ENCODE measurements at places on chromosomes 3 and 15. TPM values are rescaled to one million over a fixed set of nuclear protein-coding genes. Genes with fewer than 3 reads are reported as not detected.

GRCh38 chr15:89783111-89783860 is 7.2 kb downstream of the MESP2 start:
- DNase-seq = no peak

GRCh38 chr3:31010491-31010890 is 116.0 kb upstream of the GADL1 start:
- no peak for DNase-seq

- no peak for DNase-seq
These were observed 204.2 kb upstream of the LRRN1 start for GRCh38 chr3:3594986-3595385.

- DNase-seq = no peak
These were observed 17.4 kb upstream of the KCNMB2 start for GRCh38 chr3:178518660-178519396.

DNA sequence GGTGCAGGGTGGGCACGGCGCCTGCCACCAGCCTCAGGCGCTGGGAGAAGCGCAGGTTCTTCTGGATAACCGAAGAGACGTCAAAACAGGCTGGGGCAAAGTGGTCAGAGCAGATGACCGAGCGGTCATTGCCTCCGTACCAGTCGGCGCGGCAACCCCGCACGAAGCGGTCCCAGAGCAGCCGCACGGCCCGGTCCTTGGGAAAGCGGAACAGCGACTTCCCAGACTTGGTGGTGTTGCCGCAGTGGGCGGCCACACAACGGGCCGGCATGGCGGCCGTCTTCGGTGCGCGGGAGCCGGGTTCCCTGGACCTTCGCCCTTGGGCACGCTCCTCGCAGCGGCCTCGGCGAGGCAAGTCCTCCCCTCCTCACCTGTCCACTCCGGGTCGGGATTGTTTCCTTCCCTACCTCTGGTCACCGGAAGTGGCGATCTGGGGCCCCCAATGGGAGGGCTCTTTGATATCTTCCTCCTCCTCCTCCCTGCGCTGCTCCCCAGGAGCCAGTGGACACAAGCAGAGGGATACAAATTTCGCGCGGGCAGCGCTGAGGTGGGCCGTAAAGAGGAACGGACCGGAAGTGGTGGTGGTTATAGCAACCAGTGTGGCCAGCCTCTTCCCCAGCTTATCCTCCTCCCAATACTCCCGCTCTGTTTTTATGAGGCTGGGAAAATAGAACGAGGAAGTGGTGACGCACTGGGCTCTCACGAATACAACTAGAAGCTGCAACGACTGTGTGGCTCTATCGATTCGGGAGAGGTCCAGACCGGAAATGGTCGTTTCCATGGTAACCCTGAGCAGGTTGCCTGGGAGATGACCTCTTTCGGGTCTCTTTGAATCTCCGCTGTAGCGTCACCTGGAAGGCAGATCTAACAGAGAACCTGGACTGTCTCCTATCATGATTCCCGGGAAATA is at the start of the genes LRRC49 and THAP10:
LRRC49 (plus strand) TSS at position 825 of the 910 bp plus-strand sequence; CDS start at position 894, 69 bp downstream.
THAP10 (minus strand) TSS at position 432 of the 910 bp plus-strand sequence; CDS start at position 271, 161 bp downstream.
- DNase-seq = peak; percentile 96

DNA sequence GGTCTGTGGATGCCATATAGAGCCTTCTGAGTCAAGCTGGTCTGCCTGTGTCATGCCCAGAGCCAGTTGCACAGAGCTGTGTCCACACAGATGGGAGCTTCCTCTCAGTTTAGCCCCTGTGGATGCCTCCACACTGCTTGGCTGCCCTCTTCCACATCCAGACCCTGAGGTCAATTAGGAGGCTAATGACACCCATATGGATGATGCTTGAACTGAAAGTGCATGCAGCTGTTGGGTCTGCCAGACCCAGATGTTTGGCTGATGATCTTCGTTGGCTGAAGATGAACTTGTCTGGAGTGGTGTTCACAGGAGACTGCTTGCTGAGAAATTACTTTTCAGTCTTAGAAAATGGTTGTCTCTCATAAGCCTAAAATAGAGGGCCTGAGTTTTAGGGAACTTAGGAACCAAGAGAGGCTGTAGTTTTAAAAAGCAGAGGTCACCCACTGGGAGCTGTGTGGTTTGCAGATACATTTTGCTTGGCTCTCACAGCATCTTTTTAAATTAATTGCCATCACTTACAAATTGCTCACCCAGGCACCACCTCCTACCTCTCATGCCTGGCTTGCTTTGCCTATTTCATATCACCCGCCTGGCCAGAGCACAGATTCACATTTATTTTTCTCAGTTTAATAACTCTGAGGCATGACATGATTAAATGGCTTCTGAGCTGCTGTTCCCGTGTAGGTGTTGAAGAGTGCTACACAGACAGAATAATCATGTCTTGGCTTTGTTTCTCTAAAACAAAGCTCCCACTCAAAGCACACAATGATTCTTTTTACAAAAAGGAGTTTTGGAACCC is 176.1 kb downstream of the MINAR1 start:
- DNase-seq = no peak

DNA sequence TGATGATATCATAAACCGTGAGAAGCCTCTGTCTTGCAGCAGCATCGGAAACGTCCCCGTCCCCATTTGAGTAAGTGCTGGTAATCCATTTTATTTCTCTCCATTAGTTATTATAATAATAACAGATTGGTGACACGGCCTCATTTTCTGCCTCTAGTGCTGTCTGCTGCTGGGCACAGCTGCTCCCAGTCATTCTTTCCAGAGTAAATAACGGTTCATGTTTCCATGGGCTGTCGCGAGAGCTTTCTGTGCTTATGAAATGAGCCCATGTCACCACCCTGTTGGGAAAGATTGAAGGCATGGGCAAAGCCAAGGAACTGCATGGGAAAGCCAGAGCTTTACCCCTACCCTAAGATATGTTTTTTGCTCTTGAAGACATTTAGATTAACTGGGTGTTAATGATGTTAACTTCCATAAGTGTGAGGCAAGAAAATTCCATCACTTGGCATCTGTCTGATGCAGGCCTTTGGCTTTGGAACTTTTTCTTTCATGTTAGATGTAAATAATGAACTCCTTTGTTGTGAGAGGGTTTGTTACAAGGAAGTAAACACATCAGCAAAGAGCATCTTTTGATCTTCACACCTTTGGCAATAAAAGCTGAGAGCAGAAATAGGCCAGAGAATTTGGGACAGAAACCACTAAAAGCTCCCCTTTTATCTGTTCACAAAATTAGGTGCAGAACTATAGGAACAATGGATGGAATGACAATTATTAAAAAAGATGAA is 141.8 kb downstream of the FILIP1L start:
- DNase-seq = no peak

DNA sequence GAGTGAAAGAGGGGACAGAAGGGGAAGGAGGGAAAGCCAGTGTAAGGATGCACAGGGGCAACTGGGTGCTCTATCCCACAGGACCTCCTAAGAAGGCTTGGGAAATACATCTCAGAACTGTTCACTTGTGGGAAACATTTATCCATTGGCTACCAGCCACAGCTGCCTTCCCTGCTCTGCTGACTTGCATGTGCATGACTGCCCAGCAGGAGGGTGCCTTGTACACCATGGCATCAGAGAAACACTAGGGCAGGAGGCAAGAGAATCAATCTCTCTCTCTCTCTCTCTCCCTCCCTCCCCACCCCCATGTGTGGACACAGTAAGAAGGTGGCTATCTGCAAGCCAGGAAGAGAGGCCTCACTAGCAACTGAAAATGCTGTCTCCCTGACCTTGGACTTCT is 62.9 kb upstream of the ZBTB38 start:
- peak; percentile 33 for DNase-seq

Gene CAND2
- not detected for total RNA-seq

DNA sequence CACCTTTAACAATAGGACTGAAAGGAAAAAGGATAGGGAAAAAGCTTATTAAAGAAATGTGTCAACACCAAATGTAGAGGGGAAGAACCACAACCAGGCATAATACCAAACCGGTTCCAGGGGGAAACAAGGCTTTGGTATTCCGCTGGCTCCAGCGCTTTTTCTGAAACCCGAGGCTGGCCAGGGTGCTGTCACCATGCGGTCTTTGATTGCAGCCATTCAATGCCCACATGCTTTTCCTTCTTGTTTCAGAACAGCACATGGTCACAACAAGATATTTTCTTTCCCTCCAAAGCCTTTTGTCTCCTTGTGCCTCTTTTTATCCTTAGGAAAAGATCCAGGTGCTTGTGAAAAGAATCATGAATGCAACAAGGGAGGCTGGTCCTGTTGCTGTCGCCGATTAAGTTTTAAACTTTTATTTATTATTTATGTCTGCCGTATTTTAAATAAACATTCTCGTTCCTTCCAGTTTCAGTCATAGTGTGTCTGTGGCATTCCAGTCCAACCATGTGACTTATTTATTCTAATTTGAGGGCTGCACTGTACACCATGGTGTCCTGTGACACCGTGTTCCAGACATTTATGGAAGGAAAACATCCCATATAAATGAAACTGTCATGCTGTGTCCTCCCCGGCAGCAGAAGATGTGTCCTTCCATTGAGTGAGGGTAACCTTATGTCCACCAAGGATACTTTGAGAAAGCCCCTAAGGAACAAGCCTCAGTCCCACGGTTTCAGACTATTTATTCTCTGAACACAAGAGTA is 41.1 kb downstream of the CCK start:
- no peak for DNase-seq

DNA sequence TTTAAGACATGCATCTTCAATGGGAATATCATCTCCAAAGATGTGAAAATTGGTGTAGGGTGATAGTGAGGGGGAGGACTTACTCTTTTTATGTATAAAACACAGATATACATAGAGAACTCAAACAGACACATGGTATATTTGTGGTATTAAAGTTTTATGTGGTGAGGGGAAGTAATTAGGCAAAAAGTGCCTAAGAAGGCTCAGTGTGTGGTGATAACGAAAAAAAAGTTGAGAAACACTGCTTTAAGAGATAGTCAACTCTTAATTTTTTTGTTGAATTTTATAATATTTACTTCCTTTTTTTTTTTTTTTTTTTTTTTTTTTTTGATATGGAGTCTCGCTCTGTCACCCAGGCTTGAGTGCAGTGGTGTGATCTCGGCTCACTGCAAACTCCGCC is 174.2 kb upstream of the FRMD4B start:
- DNase-seq = no peak

DNA sequence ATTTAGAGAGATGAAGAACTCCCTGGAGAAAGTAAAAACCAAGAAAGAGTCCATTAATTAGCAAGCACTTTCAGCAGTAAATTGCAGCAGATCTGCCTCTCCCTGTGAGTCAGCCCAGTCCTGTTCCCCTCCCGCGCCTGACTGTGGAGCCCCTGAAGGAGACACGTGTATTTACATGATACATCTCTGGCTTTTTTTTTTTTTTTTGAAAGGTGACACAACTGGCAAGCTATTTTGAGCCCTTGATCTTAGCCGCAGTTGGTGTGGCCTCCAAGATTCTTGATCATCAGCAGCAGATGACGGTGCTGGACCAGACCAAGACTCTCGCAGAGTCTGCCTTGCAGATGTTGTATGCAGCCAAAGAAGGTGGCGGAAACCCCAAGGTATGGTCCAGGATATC is 271.8 kb upstream of the TPM1 start:
- DNase-seq = peak; percentile 38

GRCh38 chr3:72145506-72146380 is 360.8 kb upstream of the PROK2 start:
- no peak for DNase-seq

DNA sequence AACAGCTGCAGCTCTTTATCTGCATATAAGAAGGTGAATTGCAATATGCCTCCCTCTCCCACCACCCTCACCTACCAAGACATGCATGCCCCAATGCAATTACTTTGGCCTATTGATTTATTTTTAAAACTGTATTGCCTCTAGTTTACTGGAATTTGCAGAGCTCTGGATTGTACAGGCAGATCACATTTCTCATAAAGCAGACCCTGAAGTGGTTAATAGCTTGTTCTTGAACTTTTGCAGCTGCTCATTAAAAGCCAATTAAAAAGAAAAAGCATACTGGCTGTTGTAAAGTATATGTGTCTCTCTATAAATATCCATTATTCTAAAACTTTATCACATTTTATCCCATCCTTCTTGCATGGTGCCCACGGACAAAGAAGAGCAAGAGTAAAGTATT is 221.5 kb upstream of the TOPAZ1 start:
- no peak for DNase-seq

Gene TUSC7
- not detected for total RNA-seq

DNA sequence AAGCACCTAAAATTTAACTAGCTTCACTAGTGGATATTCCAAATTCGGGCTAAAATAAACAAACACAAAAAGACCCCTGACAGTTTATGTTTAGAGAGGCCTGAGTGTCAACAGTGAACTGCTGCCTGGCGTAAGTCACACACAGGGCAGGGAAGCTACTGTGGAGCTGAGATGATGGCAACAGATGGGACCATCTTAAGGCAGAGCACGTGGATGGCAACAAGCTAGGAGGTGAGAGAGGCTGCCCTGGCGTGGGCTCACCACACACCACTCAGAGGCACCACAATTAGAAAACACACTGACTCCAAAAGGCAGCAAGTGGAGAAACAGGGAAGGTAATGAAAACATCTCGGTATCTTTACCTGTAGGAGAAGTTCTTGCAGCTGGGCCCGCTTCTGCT is 93.3 kb downstream of the ATP1B3 start:
- no peak for DNase-seq
